NCI-H1092 (cell line): ENCODE measurements at places on chromosomes 4 and X.

DNA sequence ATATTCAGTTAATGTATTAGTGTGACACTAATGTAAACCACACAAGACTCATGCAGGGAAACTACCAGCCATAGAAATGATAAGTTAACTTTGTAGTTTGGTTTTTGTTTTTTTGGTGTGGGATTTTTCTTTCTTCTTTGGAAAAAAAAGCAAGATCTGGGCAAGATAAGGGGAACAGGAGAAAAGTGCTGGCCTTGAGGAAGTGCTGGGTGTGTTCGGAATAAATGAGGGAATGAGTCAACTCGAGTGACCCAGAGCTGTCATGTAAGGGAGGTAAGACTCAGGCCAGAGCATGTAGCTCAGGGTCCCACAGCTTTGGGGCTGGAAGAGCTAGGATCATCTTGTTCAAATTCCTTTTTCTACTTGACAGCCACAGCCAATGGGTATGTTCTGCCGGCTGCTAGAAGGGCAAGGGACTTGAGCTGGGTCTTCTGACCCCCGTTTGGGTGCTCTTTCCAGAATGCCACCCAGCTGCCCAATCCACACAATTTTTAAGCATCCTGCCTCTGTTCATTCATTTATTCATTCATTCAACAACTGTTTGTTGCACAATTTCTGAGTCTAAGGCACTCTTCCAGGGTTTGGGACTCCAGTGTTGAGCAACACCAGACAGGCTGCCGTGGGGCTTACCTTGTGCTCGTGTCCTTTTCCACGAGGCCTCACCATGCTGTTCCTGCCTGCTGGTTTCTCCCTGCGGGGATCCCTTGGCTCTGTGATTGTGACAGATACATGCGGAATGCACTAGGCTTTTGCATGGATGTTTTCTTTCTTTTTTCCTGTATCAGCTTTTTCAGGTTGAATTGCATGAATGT lies 54.5 kb downstream of the CLDN34 start:
- DNase-seq, result no peak

- no peak for DNase-seq
Observed at GRCh38 chr4:103904123-103904522, 184.3 kb upstream of the TACR3 start.

DNA sequence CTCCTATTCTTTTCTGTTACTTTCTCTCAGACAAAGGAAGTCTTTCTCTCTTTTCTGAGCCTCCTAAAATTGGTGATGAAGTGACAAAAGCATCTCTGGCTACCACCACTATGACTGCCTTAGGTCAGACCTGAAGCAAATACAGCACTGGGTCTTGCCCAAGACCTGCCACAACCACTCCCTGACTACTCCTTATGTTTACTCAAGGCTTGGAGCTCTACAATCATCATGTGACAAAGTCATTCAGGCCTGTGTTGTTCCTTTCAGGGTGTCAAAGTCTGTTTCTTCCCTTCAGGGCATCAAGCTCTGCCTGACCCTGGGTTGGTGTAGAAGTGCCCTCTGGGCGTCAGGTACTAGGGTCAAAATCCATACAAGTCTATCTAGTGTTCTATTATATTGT lies 419.2 kb upstream of the CT83 start:
- no peak for DNase-seq

- no peak for DNase-seq
Observed at GRCh38 chr4:2545321-2546013, 9.0 kb downstream of the FAM193A start.

DNA sequence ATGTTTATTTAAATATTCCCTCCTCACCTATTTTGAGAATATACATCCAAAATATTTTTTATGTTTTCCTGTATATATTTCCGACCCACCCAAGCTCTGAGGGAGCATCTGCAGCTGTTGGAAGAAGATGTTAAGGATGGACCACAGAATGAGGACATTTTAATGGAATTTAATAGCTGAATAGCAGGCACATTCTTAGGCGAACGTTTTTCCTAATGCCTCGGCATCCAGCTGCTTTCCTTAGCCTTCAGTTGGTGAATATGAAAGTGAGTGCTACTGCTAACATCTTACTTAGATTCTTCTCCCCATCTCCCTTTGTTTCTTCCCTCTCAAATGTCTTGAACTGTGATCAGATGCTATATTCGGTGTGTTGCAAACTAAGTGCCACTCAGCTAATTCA lies 158.0 kb upstream of the CTSO start:
- DNase-seq, result no peak

DNA sequence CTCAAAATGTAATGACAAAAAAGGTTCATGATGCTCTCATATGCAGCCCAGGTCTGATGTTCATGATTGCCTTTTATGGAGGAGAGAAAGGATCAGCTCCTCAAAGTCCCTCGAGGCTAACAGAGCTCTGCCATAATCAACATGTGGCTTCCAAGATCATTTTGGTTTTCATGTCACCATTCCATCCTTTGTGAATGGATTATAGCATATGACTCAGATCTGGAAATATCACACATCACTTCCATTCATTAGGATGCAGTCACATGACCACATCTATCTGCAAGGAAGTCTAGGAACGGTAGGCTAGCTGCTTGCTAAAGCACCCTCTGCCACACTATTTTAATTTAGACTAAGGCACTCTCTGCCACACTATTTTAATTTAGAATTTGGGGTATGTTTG lies 77.6 kb downstream of the COX18 start:
- DNase-seq, result no peak

- no peak for DNase-seq
Observed at GRCh38 chr4:54368281-54369265, 139.5 kb downstream of the PDGFRA start.

DNA sequence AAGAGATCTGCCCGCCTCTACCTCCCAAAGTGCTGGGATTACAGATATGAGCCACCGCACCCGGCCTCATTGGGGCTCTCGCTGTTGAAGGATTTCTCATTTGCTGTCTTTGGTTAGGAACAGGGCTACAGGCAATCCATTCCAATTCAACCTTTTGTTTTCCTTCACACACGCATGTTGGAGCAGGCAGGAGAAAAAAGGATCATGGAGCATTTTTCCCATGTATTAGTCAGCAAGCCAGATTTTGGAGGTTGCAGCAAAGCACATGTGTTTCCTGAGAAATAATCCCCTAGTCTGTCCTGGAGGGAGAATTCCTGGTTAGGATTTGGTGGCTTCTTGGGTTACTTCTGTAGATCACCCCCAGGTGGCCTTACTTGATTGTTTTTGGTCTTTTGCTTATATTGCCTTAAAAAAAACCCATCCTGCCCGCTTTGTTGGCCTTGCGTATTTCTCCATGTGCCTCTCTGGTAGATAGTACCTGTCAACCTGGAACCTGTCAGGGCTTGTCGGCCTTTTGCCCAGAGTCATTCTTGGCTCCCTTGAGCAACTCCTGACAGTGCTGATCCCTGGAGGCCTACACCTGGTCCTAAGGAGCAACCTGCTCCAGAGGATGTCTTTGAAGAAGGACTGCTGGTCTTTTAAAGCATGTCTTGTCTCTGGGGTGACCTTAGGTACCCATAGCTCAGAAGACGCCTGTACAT lies 82.4 kb upstream of the CLCN4 start:
- DNase-seq, result no peak

DNA sequence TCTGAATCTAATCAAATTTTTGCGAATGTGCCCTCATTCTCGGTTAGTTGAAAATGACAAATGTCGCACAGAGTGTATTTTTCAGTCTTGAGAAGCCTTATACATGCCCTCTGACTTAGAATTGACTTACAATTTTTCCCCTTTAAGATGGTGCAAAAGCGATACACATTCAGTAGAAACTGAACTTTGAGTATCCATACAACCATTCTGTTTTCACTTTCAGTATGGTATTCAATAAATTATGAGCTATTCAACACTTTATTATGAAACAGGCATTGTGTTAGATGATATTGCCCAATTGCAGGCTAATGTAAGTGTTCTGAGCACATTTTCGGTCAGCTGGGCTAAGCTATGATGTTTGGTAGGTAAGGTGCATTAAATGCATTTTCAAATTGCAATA lies 43.4 kb downstream of the SLC9A7 start:
- no peak for DNase-seq

DNA sequence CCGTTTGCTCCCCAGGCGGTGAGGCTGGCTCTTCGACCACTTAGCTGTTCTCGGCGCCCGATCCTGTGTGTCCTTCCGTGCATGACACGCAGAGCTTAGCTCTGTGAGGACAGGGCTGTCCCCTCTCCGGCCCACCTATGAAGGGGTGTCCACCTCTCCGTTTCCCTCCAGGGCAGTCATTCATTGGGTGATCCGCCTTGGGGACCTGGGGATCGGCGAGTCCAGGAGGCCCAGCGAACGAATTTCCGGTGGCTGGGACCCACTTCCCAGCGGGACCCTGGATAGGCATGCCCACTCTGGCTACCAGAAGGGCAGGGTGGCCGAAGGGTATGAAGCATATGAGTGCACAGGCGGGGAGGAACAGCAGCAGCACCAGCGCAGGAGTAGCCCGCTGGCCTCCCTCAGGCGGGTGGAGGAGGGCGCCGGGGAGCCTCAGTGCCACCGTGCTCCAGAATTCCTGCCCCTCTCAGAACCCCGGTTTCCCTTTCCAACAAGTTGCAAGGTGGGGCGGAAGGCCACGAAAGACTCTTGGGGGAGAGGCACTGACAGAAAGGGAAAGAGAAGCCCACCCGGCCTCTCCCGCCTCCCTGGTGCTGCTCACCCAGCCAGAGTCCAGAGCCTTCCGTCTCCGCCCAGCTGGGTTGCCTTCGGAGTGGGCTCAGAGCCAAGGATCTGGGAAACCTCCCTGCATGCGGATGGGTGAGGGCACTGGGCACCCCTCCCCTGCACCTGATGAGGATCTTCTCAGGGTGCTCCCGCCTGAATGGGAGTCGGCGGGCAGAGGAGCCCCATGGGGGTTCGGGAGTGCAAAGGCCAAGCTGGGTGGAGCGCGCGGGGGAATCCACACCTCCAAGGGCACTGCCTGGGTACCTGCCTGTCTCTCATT lies 8.6 kb downstream of the HMX1 start:
- no peak for DNase-seq

GRCh38 chr4:36086261-36086786 lies 158.0 kb downstream of the ARAP2 start:
- no peak for DNase-seq

GRCh38 chrX:810186-810585 lies 179.6 kb downstream of the SHOX start:
- no peak for DNase-seq

DNA sequence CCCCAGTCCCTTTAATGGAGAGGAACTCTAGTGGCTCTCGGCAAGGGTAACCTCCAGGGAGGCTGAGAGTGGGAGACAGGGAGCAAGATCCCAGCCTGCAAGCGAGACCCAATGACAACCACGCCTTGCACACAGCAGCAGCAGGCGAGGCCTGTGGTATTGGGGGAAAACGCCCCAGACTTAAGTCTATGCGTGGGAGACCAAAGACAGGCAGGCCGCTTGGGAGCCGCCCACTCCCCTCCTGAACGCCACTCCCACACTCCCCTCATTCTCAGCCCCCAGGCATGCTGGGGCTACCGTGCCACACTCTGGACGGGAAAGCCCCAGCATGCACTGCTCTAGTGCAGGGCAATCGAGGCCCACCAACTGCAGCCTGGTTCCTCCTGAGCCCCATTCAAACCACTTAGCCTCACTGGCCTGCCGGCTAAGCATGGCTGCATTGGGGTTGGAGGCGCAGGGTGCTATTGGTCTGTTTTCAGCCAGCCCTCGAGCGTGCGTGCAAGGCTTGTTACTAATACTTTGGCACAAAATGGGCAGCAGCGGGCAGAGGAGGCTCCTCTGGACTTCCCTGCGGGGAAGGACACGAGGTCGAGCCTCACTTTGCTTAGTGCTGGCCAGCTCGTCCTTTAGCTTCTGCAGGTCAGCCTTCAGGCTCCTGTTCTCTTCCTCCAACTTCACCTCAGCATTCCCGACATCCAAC lies 14.8 kb downstream of the SLC6A8 start:
- DNase-seq, result no peak

GRCh38 chr4:37008199-37008598 lies 236.3 kb upstream of the NWD2 start:
- DNase-seq, result no peak

DNA sequence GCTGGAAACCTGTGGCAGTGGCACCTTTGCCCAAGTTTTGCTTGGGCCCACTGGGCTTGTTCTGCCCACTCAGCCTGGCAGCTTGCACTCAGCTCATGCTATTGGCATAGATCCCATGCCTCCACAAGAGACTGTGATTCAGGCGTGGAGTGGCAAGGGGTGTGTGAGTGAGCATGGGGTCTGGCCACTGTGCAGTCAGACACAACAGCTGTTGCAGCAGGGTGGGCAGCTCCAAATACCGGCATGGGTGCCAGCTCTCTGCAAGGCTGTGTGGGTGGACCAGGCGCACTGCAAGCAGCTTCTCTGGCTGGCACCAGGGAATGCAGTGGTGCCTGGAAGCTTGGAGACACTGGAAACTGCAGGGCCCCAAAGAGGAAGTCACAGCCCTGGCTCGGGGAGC lies 27.4 kb upstream of the DIPK2B start:
- DNase-seq, result no peak

DNA sequence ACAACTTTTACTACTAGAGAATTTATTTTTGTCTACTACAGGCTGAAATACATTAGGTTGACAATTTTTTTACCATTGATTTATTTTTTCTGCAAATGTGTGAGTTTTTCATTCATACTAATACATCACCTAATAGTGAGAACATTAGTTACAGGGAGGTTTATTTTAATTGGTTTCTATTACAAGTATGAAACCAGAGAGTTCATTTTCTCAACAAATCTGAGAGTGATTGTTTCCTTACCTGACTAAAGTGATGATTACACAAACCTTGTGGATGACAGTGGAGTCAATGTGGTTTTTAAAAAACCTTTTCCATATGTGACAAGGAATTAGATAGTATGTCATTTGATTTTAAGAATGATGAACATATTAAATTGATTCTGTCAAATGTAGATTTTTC lies 227.4 kb downstream of the PALLD start:
- DNase-seq, result no peak

- no peak for DNase-seq
Observed at GRCh38 chr4:13178621-13179020, 305.5 kb downstream of the RAB28 start.

DNA sequence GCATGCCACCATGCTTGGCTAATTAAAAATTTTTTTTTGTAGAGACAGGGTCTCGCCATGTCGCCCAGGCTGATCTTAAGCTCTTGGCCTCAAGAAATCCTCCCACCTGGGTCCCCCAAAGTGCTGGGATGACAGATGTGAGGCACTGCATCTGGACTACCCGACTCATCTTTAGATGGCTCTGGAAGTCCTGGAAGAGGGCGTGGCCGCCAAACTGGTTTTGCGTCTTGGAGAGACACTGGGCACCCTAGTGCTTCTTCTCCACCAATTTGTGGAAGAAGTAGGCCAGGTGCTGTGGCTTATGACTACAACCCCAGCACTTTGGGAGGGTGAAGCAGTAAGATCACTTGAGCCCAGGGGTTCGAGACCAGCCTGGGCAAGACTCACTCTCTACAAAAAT lies 47.6 kb downstream of the HOPX start:
- DNase-seq, result no peak

DNA sequence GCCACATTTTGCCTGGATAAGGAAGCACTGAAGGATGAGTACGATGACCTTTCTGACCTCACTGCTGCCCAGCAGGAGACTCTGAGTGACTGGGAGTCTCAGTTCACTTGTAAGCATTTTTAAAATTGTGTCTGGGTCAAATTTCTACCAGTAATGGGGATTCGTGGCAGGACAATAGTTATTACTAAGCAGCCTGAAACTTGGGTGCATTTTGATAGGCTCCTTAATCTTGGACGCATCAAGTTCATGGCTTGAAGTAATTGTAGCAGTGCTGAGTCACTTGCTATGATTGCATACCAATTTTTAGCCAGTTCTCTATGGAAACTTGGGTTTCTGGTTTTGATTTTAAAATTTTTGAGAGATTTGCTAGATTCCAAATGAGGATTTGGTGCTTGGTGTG lies 4.3 kb downstream of the PGRMC1 start:
- no peak for DNase-seq

- no peak for DNase-seq
Observed at GRCh38 chr4:149799546-149799945, 16.1 kb downstream of the IQCM start.

GRCh38 chr4:103171006-103171405 lies 27.1 kb downstream of the CENPE start:
- DNase-seq, result no peak
